ENCODE measurements at places on chromosomes 1 and 21.

DNA sequence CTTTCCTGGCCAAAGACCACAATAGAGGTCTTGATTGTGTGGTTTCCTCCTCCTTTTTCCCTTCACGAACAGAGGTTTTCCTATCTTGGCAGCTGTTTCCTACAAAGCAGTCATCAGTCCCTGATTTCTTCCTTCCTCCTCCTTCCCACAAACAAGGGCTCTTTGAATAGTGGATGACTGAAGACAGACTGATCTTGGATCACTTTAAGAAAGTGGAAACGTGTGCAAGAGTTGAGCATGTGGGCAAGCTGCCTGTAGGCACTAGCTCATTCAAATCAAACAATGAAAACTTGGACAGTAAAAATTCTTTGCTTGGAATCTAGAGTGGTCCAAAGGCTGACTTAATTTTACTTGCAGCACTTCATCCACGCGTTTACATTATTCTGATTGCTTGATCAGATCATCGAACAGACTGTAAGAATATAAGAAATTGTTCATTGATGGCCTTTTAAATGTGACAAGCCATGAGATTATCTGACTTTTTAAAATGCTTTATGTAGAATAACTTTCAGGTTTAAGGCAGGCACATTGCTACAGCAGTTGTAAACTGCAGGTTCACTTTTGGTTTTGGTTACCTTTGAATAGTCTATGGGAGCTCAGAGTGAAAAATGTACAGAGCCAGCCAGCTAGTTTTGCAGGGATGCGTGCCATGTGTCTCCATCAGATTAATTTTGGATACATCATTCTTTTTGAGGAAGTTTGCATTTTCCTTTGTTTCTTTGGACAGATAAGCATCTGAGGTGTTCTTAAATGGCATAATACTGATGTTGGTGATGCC, 34.4 kb downstream of the ADGRL2 start:
- DNase-seq: peak; percentile 17

DNA sequence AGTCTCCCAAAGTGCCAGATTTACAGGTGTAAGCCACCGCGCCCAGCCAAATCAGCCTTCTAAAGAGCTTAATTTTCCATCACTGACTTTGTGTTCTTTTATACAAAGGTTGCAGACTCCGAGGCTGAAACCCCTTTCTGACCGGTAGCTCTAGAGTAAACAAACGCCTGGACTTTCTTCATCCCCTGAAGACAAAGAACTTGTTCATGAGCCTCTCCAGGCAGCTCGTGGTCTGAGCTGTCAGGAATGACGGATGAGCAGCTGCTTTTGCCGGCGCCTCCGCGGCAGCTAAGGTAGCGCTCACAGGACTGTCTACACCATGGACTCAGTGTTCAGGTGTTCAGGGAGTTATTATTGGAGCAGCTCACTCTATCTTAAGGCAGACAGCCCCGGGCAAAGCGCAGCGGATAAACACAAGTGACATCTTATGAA, 128.5 kb upstream of the ERRFI1 start:
- peak; percentile 65 for DNase-seq

DNA sequence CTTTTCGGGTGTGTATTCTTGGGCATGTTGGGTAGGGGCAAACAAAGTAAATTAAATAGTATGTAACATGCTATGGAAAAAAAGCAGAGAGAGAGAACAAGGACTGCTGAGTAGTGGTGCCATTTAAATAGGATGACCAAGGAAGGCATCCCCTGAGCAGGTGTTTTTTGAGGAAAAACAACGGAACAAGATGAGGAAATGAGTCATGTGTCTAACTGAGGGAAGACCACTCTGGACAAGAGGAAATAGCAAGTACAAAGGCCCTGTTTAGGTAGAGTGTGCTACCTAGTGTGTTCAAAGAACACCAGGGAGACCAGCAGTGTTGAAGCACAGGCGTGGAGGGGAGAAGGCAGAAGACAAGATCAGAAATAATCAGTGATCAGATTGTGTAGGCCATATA, 20.1 kb upstream of the GUCA2A start:
- no peak for DNase-seq

GRCh38 chr1:99858286-99858685, 8.1 kb downstream of the AGL start:
- DNase-seq: no peak

DNA sequence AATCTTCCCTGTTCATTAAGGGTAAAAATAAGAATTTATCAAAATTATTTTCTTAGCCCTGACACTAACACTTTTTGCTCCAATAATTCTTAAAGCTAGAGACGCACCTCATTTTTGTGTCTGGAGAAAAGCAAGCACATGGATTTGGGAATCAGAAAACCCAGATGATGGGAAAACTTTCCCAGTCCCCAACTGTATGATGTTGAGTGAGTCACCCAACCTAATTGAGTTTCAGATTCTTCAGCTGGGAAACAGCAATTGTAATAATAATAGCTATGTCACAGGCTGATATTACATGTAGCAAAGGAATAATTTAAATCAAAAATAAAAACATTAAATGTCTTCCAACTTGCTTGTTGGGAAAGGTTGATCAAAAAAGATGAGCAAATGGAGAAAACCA, 159.0 kb downstream of the MIS18A start:
- DNase-seq: no peak

DNA sequence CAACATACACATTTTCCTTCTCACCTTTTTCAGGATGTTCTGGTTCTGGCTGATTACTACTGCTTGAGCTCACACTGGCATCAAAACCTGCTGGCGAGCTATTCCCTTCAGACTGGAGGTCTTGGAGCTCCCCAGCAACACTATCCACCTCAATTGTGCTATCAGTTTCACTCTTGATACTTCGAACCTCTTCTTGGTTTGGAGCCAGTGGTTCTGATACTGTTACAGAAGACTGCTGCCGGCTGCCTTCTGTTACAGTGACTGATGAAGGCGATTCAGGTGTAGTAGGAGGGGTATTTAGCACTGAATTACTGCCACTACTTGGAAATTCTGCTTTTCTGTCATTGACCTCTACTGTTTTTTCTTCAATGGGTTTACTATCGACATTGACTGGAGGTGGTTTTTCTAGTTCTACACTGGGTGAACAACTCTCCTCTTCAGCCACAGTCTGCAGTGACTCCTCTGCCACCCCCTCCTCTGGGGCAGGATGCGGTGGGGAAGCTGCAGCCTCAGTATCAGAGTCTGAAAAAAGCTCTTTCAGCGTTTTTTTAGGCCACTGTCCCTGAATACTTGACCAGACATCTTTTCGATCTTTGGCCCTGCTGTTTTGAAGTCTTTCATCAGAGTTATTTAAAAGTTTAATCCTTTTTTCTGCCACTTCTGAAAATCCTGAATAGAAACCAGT, 20.7 kb upstream of the RBM34 start:
- DNase-seq: no peak

DNA sequence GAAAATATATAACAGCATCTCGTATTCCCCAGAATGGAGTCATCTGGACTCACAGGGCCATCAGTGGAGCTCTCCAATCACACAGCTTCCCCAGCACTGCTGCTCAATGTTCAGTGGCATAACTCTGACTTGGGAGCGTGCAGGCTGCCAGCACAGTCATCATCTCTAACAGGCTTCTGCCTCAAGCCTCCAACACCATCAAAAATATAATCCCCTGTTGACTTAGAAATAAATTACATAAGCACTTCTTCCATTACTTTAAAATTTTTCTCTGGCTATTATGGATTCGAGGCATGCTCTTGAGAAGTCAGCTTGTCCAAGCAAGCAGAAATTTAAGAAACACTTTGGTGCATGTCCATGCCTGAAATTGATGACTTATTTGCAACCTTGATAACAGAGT, 6.2 kb downstream of the DUSP23 start:
- DNase-seq: no peak

- DNase-seq: peak; percentile 98
These were observed 15.5 kb upstream of the SNX27 start for GRCh38 chr1:151596166-151596953.

- no peak for DNase-seq
These were observed 12.4 kb downstream of the RUNX1 start for GRCh38 chr21:35036465-35037383.

GRCh38 chr1:206734499-206735142, 36.0 kb upstream of the IL19 start:
- peak; percentile 50 for DNase-seq

GRCh38 chr1:92126088-92126487, 45.9 kb downstream of the BTBD8 start:
- no peak for DNase-seq

DNA sequence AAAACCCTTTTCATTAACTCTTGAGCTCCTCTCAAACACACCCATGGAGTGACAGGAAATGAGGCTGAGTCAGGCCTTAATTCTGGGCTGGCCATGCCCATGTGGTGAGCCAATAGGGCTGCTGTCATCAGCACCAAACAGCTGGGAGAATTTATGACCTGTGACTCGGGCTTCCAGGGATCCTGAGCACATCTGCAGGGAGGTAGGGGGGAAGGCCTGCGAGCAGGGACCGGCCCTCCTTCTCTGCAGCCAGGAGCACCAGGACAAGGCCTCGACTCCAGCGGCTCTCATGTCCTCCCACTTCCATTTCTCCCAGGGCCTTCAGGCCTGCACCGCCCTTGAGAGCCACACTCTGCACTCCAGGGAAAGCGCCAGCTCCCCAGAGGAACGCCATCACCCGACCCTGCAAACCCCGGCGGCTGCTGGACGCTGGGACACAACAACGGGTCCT, 14.6 kb downstream of the RIPK4 start:
- DNase-seq: peak; percentile 97

GRCh38 chr1:107572674-107573211, 392.2 kb downstream of the VAV3 start:
- peak; percentile 54 for DNase-seq

GRCh38 chr1:52904927-52905698, 16.4 kb downstream of the ECHDC2 start:
- peak; percentile 45 for DNase-seq

Data from A172 (cell line).